ENCODE measurements at places on chromosomes 7 and 10.

GRCh38 chr7:35185908-35186731 lies 67.8 kb downstream of the TBX20 start:
- DNase-seq, result no peak

DNA sequence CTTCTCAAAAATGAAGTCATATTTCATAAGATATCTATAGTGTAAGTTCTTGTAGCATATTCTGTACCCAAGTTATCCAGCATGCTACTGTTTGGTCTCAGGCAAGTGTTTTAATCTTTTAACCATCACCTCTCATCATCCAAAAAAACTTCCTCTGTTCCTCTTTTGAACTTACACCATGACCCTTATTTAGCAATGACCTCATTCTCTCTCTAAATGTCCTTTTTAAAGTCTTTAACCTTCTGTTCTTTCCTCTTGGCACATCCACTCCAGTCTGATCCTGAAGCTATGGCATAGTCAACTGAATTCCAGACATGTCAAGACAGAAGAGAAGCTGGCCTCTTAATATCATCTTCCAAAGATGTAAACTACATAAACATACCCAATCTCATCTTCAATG lies 26.2 kb downstream of the PPP3CB start:
- no peak for DNase-seq

GRCh38 chr10:88995156-88995876 lies 4.7 kb downstream of the FAS start:
- DNase-seq, result no peak

DNA sequence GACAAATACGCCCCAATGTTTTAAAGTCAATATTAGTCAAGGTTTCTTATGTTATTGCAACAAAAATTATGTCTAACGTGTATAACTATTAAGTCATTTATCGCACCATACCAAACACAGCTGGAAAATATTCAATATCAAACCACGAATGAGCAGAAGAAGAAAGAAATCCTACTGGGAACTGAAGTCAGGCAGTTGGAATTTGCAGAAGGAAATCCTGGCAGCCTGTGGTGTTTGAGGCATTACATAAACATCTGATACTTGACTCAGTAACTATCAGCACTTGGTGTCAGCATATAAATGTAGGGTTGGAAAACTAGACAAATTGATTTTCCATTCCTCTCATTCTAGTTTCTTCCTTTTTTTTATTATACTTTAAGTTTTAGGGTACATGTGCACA lies 83.4 kb upstream of the NUPR2 start:
- DNase-seq, result no peak

- no peak for DNase-seq
These were observed 110.5 kb downstream of the PAXIP1 start for GRCh38 chr7:154892459-154892858.

- DNase-seq, result no peak
These were observed at the start of gene TACR2 for GRCh38 chr10:69416695-69417094. Gene TACR2 (minus strand): TSS chr10:69416918. CDS start chr10:69416323, 595 bp downstream.

DNA sequence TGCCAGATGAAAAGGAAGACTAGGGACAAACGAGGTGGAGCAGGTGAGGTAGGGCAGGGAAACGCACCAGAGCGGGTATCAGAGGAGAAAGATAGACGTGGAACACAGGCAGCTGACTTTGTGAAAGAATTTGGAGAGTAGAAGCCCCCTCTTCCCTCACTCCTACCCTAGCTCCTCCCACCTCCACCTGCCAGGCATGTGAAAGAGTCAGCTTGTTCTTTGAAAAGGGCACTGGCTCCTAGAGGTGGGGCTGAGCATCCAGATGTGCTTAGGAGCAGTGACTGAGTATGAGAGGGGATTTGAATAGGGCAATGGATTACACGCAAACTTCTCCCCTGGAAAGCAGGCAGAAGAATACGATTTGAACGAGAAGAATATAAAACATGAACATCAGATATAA lies 174.2 kb upstream of the INHBA start:
- no peak for DNase-seq

- no peak for DNase-seq
These were observed 1.3 kb downstream of the LFNG start for GRCh38 chr7:2520761-2521290.

DNA sequence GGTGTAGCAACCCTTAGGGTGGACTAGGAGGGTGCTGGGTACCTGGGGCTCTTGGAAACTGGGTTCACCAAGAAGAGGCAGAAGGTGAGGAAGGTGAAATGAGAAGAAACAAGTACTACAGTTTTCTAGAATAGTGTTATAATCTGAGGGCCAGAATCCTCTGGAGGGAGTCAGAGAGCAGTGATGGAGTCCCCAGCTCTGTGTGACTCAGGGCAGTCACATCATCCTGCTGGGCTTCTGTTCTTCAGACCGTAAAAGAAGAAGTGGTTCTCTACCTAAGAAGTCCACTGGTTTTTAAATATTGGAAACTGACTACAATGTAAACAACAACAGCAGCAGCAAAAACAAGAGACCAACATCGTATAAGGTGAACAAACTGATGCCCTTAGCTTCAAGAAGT lies 197.3 kb downstream of the PRPF18 start:
- no peak for DNase-seq

DNA sequence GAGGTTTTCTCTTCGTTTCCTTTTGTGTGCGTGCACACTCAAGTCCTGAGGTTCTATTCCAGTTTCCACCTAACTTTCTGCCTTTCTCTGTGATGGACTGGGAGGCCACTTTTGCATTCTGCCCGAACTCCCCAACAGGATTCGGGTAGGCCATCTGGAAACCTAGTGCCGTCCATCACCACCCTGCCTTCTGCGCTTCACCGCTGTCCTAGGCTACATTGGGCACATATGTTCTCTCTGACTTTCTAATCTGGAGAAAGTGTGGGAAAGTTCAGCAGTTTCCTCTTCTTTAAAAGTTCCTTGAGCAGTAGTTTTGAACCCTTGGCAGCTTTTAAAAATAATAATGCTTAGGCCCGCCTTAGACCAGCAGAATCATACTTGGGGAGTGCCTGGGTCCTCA lies 46.8 kb downstream of the SHH start:
- no peak for DNase-seq

DNA sequence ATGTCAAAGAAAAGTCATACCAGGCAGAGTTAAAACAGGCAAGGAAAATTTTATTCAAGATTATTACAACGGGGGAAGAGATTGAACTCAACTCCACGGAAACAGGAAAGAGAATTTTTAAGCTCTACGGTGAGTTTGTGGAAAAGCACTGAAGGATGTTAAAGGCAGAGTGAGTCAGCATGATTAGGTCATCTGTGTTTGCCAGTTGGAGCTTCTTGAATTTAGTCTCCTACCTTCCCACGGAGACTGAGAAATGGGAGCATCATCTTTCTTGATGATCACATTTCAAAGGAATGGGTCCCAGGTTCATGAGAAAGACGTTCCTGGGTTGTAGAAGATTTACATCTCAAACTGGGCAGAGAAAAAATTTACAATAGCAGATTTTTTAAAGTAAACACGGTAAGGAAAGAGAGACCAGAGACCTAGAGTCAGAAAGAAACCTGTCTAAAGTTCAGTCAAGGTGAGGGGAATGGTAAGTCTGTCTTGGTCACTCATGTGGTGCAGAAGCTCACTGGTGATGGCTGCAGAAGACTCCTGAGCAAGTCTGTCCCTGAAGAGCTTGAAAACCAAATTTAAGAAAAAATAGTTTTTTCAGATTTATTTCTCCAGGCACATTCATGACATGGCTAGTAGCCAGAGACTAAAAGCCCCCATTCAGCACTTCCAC lies 516.9 kb upstream of the LRRN3 start:
- no peak for DNase-seq

- no peak for DNase-seq
These were observed 4.8 kb upstream of the FIGNL1 start for GRCh38 chr7:50454968-50455367.

- no peak for DNase-seq
These were observed 35.7 kb downstream of the P4HA1 start for GRCh38 chr10:73060738-73061635.

GRCh38 chr10:121617176-121617575 lies 18.9 kb upstream of the FGFR2 start:
- no peak for DNase-seq

DNA sequence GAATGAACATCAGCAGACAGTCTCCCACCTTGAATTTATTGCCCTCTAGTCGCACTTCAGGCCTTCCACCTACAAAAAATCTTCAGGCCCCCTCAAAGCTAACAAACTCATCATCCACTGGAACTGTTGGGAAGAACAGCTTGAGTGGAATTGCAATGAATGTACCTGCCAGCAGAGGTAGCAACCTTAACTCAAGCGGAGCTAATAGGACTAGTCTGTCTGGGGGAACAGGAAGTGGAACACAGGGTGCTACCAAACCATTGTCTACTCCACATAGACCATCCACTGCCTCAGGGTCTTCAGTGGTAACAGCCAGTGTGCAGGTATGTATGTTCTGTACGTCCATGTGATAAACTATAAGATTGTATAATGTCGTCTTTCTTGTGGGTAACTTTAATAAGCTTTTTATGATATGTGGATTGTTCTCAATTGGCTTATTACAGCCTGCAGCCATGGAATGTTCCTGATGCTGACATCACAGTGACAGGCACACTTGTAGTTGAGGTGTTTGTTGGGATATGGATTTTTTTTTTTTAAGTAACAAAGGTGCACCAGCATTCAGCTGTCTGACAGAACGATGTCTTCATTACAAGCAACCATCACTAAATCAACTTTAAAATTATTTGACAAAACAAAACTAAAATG lies 53.3 kb downstream of the UBN2 start:
- no peak for DNase-seq

DNA sequence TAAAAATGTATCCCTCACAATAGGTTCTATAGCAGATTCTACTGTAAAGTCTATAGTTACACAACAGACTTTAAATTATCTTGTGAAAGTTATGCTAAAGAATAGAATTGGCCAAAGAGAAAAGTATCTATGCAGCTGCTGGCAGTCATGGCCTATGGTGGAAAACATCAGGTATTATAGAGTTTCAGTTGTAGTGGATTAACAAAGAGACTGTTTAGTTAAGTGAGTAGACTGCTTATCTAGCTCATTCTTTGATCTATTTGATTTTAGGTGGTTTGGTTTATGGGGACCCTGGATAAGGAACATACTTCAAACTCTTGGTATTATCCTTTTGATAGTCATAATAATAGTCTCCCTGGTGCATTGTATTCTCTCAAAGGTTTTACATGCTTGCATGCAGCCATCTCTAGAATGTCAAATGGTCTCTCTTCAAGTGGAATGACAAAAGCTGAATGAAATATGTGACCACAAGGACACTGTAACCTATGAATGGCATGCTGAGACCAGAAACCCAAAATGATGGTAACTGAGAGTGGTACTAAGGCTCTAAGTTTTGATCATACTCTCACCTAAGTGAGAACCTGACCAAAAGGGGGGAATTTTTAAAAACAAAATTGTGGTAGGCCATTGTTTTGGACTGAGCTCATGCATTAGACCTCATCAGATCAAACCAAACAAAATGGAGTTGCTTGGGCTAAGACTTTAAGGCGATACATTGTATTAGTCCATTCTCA lies 54.9 kb upstream of the NAMPT start:
- no peak for DNase-seq

DNA sequence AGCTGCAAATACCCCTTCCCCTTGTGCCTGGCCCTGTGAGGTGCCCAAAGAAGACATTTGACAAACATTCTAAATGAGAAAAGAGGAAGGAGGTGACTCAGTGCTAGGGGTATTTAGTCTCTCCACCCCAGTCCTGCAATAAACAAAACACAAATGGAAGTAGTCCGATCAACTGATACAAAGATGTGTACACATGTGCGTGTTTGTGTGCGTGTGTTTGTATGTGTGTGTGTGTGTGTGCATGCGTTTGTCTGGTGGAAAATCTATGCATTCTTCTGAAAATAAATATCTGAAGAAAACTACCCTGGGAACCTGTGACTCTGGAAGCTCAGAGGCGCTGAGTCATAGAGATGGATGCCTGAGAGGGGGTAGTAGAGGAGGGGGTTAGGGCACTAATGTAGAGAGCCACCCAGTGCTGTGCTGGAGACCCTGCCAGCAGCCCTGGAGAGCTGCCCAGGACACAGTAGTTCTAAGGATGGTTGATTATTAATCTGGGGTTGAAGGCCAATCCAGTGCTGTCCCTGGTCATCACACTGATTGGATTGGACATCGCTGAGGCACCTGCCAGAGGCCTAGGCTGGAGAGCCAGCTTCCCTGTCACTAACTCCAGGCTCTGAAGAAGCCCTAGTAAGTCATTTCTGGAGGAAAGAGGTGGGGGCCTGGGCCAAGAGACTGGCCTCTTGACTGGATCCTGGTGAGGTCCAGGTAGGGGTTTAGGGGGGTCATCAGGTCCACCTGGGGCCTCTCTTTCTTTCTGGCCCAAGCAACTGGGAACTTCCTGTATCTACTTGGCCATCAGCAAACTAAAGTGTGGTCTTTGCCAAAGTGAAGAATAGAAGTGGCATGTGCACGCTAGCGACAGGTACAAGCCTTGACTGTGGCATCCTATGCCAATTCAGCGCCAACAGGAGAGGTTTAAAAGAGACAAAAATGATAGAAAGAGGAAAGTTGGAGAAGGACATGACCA lies 18.5 kb downstream of the SFTPA1 start:
- no peak for DNase-seq

- no peak for DNase-seq
These were observed 171.2 kb downstream of the ARHGAP21 start for GRCh38 chr10:24552346-24553016.

DNA sequence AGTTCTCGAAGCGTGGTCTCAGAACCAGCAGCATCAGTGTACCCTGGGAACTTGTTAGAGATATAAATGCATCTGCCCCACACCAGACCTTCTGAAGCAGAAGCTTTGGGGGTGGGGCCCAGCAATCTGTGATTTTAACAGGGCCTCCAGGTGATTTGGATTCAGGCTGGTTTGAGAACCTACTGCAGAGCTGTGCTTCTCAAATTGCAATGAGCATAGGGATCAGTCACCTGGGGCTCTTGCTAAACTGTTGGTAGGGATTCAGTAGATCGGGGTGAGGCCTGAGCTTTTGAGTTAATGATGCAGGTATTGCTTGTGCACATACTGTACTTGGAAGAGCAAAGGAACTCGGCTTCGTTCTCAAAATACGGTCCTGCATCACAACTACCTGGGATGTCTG lies 243.6 kb upstream of the PODXL start:
- no peak for DNase-seq

DNA sequence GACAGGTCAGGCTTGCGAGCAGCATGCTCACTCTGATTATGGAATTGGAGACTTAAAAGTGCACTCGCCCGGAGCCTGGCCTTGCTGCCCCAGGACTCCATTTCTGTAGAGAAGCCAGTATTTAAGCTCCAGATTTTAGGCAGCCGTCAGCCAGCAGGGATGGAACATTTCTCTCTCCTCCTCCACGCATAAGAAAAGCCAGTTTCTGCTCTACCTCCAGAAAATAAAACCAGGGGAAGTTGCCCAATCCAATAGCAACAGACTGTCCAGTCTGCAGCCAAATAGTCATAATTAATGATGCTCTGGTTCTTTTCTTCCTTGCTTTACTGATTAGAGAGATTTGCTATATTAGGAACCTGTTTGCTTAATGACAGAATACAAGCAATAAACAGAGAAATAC lies 203.2 kb downstream of the GFRA1 start:
- DNase-seq, result no peak

DNA sequence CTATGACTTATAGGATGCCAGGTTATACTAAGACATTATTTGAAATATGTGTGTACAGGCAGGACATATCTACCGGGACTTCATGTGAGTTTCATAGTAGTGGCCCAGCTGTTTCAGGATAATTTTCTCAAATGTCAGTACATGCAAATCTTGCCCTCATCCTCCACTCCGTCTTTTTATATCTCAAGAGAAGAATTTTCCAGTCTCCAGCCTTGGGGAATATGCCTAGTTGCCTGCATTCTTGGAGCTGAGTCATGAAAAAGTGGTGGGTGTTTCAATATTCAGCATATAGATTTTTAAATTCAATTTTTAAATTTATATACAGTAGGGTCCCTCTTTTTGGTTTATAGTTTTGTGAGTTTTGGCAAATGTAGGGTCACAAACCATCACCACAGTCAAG lies 236.7 kb downstream of the OTUD1 start:
- no peak for DNase-seq
